T1000 (cell line): ENCODE measurements at places on chromosomes 12 and 14.
A peak's percentile ranks its signal among the peaks of the same experiment; 100 is the strongest.

- peak; percentile 94 for DNase-seq
These were observed 107.5 kb upstream of the ATF7IP start for GRCh38 chr12:14257734-14258574.

DNA sequence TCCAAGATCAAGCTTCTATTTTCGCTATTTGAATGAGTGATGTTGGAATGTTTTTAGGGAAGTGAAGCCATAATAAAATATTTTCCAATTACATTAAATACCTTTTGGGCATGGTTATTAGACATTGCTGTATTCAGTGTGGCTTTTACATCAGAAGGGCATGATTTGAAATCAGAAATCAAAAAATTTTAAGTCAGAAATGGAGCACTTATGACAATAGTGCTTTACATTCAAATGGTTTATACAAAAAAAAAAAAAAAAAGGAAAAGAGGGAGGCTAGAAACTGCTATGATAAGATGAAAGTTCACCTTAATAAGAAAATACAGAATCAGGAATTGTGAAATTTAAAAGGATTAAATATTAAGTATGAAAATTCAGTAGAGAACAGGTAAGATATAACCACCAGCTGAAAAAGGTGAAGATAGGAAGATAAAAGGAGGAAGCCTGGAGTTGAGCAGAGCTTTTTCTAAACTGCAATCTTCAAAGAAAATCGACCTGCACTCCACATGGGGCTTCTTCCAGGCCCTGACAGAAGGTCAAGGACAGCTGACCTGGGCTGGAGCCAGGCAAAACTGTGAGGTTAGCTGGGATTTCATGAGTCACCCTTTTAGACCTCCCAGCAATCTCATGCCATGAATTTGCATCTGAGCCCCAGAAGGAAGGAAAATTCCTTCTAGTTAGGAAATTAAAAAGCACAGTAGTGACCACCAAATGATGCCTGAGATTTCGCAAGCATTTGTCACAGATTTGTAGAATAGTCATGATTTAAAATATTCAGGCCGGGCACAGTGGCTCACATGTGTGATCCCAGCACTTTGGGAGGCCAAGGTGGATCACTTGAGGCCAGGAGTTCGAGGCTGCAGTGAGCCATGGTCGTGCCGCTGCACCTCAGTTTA lies 23.4 kb upstream of the BMP4 start:
- DNase-seq: peak; percentile 48

DNA sequence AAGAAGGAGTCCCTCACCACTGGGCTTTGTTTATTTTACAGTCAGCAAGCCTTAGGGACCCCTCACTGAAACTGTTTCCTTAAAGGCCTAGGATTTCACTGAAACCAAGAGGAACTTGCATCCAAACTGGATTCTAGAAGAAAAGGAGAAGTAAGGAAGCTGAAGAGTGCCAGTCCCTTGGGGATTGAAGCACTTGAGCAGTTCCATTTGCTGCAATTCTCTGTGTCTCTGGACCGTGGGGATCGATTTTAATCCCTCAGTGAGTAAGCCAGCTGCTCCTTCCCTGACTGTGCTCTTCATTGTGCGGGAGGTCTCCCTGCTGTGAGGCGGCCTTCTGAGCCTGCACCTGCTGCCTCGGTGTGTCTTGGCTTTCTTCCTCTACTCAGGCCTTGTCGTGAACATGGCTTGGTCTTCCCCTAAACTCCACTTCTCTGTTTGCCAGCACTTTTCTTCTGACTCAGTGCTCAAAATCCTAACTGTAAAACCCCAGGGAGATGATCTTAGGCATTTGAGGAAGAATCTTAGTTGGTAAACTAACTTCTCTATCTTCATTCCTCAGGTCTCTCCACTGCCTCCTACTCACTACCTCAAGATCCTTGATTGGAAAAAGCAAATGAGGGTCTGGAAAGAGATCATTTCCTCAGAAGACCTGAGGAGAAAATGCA lies 132.6 kb downstream of the SLC38A6 start:
- DNase-seq: no peak

DNA sequence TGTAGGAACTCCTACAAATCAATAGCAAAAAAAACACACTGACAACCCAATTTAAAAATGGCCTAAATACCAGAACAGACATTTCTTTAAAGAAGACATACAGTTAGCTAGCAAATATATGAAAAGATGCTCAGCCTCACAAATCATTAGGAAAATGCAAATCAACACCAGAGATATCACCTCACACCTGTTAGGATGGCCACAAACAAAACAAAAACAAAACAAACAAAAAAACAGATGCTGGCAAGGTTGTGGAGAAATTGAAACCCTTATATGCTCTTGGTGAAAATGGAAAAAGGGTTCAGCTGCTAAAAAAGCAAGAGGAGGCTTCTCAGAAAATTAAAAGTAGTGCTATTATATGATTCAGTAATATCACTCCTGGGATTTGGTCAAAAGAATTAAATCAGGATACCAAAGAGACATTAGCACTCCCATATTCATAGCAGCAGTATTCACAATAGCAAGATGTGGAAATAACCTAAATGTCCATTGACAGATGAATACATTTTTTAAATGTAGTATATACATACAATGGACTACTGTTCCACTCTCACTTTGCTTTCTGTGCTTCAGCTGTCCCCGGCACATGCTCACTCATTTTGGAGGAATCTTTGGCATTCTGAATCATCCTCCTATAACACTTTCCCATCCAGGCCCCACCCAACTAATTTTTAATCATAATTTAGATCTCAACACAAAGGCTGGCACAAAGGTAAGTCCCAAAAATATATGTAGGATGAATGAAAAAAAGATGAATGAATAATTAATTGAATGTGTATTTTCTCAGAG lies 99.1 kb downstream of the SYT1 start:
- no peak for DNase-seq

DNA sequence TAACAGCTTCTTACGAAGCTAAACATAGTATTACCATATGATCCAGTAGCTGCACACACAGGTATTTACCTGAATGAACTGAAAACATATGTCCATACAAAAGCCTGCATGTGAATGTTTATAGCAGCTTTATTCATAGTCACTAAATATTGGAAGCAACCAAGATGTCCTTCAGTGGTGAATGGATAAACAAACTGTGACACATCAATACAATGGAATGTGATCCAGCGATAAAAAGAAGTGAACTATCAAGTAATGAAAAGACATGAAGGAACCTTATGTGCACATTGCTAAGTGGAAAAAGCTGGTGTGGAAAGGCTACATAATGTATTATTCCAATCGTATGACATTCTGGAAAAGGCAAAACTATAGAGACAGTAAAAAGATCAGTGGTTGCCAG lies 38.1 kb upstream of the JDP2 start:
- no peak for DNase-seq

GRCh38 chr12:105102673-105103072 lies 4.9 kb upstream of the WASHC4 start:
- no peak for DNase-seq

- DNase-seq: no peak
These were observed 17.1 kb downstream of the CCDC85C start for GRCh38 chr14:99586761-99587459.

- no peak for DNase-seq
These were observed 80.0 kb upstream of the PTPRQ start for GRCh38 chr12:80364056-80364455.

- no peak for DNase-seq
These were observed 7.3 kb downstream of the MSI1 start for GRCh38 chr12:120361506-120362208.

DNA sequence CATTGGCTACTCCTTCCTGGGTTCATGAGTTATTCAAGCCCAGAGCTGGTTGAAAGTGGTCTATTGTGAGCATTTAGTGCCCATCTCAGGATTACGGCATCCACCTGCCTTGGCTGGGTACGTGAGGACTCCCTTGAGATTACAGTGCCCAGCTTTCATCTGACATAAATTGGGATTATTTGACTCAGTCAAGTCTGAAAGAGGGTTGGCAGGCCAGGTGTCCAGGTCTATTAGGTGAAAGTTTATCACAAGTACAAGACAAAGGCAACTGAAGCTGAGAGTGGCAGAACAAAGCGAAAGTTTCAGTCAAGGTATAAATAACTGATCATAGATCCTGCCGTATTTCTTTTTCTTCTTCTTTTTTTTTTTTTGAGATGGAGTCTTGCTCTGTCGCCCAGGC lies 84.6 kb upstream of the ATF7IP start:
- DNase-seq: no peak

GRCh38 chr12:28104903-28105864 lies 85.1 kb upstream of the CCDC91 start:
- DNase-seq: no peak

DNA sequence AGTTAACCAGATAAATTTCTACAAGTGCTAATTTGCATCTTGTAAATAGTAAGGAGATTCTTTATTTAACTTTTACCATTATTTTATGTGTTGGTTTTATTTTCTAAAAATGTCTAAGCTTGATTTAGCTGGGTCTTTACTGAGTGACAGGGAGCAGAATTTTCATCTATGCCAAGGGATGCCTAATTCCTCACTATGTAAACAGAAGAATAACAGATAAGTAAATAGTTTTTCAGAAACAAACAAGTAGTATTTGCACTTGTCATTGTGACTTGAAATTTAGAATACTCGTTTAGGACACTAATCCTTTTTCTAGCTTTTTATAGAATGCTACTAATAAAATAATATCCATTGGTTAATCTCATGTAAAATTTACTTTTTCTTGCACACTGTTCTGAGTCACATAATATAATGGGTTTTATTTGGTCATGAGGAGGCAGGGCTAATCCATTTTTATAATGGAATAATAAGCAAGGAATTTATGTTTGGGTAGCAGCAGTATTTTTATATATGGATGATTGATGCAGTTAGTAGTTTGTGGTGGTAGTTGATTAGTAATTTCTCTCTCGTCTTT lies 746.5 kb downstream of the SLC6A15 start:
- no peak for DNase-seq

- DNase-seq: no peak
These were observed 593 bp downstream of the UNC119B start for GRCh38 chr12:120710805-120711296.

DNA sequence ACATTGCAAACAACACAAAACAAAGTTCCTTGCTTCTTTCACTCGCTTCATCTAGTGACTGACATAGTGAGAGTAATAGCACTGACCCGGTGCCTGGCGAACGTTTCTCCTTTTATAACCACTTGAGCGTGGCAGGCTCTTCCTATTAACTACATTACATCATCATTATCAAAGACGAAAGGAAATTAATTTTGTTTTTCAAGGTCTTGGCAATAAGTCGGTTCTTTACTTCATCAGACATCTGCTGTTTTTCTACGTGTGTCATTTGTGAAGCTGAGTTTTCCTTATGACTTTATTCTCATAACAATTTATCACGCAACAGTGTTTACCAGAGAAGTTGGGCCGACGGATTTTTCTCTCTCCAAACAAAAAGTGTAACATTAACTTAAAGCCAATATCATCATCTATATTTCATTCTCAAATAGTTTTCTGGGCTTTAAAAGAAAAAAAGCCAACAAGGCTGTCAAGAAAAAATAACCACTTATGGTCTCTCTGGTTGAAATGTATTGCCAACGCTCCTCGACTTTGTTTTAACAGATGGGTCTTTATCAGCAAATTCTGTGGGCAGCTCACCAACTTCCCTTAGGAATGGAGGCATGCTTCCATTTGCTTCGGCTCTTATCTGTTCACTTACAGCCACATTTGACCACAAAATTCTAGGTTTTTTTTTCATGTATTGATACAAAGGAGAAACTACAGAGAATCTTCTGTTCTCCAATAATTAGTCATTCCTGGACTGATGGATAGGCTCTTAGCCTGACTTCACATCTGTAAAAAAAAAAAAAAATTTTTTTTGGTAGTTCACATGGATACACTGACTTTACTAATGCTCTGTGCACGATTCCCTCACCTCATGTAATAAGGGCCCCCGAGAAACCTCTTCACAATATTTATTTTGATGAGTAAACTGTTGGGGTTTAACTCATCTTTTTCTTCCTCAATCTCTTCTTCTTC lies 97.1 kb upstream of the CDKN3 start:
- DNase-seq: no peak

- DNase-seq: no peak
These were observed 226.1 kb downstream of the CHST11 start for GRCh38 chr12:104682790-104683279.

GRCh38 chr12:55925870-55926737 lies 1.6 kb downstream of the PYM1 start:
- no peak for DNase-seq

- DNase-seq: no peak
These were observed 11.1 kb downstream of the EXOC3L4 start for GRCh38 chr14:103105580-103106150.

GRCh38 chr12:107622001-107622400 lies 63.6 kb upstream of the PWP1 start:
- no peak for DNase-seq

DNA sequence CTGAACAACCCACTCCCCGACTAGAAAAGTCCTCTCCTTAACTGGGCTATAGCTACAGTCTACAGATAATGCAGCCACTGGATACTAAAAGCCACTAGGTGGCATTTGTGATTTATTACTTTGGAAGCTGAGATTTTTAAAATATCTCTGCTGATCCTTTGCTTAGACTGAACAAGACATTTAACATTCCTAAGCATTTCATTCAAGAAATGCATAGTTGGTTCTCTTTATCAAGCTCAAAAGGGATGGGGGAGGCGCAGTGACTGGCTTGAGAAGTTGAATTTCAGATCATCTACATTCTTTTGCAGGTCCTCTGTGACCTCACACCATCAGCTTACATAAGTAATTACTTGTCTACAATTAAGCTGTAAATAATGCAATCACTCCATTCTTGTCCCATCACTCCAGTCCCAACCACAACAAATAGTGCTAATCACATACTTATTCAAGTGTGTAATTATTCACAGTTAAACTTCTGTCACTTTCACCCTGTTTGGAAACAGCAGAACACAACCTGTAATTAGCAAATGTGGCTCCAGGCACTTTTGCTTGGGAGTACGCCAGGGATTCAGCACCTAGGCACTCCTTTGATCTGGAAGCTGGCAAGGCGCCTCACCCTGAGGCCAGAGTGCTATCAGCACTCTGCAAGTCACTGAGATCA lies 203.6 kb downstream of the NOVA1 start:
- no peak for DNase-seq

GRCh38 chr14:61631045-61631687 lies 64.1 kb upstream of the HIF1A start:
- no peak for DNase-seq

DNA sequence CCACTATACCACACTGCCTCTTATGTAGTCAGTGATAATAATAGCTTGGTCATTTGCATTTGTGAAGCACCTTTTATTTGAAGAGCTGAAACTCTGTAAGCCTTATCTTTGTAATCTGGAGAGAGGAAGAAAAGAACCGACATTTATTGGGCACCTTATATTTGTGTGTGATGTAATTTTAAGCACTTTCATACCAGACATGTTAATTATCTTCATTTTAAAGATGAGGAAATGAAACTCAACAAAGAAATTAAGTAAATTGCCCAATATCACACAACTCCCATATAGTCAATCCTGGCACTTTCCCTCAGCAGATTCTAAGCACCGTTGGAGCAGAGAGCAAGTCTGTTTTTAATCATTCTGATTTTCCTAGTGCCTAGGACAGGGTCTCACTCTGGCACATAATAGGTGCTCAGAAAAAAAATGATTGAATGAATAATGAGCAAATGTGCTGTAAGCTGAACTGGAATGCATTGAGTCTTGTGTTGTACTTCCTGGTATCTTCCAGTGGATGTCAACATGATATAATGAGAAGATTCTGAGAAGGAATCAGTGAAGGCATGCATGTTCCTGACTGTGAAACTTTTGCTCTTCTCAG lies 418.9 kb downstream of the ZFP36L1 start:
- no peak for DNase-seq

- no peak for DNase-seq
These were observed 88.0 kb downstream of the TMEM132D start for GRCh38 chr12:129815846-129816245.
